ENCODE measurements at places on chromosomes 13 and 19. TPM values are rescaled to one million over a fixed set of nuclear protein-coding genes. Genes with fewer than 3 reads are reported as not detected.

- no peaks in the 10 kb centered on the region for H3K4me1 ChIP-seq
- DNase-seq = no peak
- H3K36me3 ChIP-seq = no peaks in the 10 kb centered on the region
- no peaks in the 10 kb centered on the region for H3K27me3 ChIP-seq
- H3K4me3 ChIP-seq = no peak overlapping the region
- no peak overlapping the region for H3K27ac ChIP-seq
These were observed 10.4 kb downstream of the DACH1 start for GRCh38 chr13:71856548-71857043.

DNA sequence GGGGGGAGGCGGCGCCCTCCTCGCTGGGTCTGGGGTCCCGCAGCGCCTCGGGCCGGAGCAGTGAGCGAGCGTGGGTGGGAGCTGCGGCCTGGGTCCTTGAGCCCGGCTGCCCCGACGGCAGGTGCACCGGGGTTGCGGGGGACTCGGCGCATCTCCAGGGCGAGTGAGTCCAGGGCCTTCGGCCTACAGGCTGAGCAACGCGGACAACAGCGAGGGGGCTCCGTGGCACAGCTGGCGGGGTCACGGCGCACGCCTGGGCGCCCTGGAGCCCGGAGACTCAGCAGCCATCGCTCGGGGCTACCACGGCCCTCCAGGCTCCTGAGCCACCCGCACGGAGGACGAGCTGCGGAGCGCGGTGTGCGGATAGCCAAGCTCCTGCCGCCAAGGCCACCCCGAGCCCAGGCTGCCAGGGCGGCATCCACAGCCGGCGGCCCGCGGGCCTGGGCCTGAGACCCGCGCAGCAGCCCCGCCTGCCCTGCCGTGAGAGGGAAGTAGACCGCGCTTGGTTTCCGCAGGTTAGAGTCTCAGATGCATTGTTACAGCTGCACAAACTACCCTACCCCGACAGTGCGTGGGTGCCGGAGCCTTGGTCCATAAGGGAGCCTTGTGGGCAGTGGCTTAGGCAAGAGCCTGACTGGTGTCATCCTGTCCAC is 253.9 kb upstream of the SGCG start:
- no peaks in the 10 kb centered on the region for H3K27me3 ChIP-seq
- no peaks in the 10 kb centered on the region for H3K36me3 ChIP-seq
- DNase-seq = no peak
- H3K27ac ChIP-seq = no peak overlapping the region
- no peaks in the 10 kb centered on the region for H3K4me1 ChIP-seq

- peak overlapping the region; percentile 80 for H3K4me3 ChIP-seq
- H3K36me3 ChIP-seq = no peaks in the 10 kb centered on the region
- no peak for DNase-seq
These were observed 1.8 kb downstream of the KLF16 start for GRCh38 chr19:1861599-1862031.

- no peak for DNase-seq
- no peak overlapping the region for H3K27ac ChIP-seq
- no peaks in the 10 kb centered on the region for H3K27me3 ChIP-seq
- no peaks in the 10 kb centered on the region for H3K36me3 ChIP-seq
These were observed 649.3 kb upstream of the ARGLU1 start for GRCh38 chr13:107217251-107217650.

GRCh38 chr13:69319656-69320055 is 788.0 kb upstream of the ATXN8OS start:
- no peaks in the 10 kb centered on the region for H3K27me3 ChIP-seq
- no peaks in the 10 kb centered on the region for H3K4me1 ChIP-seq
- H3K36me3 ChIP-seq = no peaks in the 10 kb centered on the region
- H3K27ac ChIP-seq = no peak overlapping the region
- H3K4me3 ChIP-seq = no peak overlapping the region
- DNase-seq = no peak

GRCh38 chr19:29271341-29271740 is 58.4 kb upstream of the UQCRFS1 start:
- H3K4me3 ChIP-seq = no peak overlapping the region
- DNase-seq = no peak
- no peak overlapping the region for H3K27ac ChIP-seq
- no peaks in the 10 kb centered on the region for H3K36me3 ChIP-seq
- H3K4me1 ChIP-seq = no peaks in the 10 kb centered on the region

DNA sequence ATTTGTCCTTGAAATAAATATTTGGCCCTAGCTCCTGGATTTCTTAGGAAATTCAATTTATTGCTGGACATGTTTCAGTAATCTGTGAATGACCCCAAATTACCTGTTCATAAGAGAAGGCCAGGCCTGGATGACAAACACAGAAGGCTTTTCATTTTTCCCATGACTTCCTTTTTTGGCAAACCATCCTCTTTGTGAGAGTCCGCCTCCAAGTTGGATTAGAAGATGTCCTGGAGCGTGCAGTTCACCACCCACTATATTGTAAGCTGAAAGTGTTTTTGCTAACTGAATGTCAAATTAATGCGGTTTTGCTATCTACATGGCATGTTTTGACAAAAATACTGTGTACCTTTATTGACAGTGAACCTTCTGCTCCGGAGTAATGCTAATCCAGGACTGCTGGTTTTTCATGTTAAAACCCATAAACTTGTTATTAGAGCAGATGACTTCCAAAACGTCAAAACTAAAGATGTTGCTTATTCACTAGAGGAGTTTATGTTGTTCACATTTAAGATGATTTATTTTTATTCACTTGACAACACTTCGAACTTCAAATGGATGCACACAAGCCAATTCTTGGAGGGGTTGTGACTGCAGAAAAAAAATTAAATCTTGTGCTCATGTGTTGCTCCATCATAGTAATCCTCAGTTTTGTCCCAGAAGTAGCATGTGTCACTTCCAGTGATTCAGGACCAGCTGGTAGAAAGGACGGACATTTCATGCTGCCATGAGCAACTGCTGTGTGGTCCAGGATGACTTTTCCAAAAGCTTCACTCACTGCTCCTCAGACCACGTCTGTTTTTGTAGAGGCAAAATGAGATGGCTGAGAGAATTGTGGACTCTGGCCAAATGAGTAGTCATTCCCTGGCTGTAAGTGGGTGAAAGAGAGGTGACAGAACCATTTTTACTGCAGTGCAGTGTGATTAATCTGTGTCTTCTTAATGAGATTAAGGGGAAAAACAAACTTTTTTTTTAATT is 71.0 kb downstream of the ITGBL1 start:
- H3K4me3 ChIP-seq = no peak overlapping the region
- no peaks in the 10 kb centered on the region for H3K36me3 ChIP-seq
- no peak overlapping the region for H3K27ac ChIP-seq
- no peaks in the 10 kb centered on the region for H3K4me1 ChIP-seq
- DNase-seq = no peak

DNA sequence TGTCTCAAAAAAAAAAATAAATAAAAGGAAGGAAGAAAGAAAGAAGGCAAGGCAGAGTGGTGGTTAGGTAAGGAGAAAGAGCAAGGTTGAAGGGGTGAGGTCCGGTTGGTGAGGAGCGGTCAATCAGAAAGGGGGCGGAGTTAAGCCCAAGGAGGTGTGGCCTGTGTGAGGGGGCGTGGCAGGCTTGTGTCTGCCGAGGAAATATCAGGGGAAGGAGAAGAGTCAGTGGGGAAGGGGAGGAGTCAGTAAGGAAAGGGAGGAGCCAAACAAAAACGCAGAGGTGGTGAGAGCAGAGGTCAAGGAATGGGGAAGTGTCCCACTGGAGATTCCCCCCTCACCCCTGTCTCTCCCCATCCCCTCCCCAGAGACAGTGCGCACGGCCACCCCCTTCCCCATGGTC is 5.9 kb downstream of the CACNG7 start:
- no peaks in the 10 kb centered on the region for H3K4me1 ChIP-seq
- no peak for DNase-seq
- no peaks in the 10 kb centered on the region for H3K36me3 ChIP-seq
- no peaks in the 10 kb centered on the region for H3K27me3 ChIP-seq

NDUFS7 gene
- 54.4 TPM for total RNA-seq

SSC5D gene
- 0.84 TPM for total RNA-seq

All from liver (tissue), 10 donors.